ENCODE measurements at places on chromosomes 4 and X.

- no peak for DNase-seq
Measured at GRCh38 chr4:4376074-4376473, 10.8 kb upstream of the NSG1 start.

GRCh38 chrX:41588271-41588670, 100.5 kb upstream of the GPR34 start:
- no peak for DNase-seq

GRCh38 chr4:10207116-10207515, 90.5 kb upstream of the WDR1 start:
- DNase-seq: no peak

DNA sequence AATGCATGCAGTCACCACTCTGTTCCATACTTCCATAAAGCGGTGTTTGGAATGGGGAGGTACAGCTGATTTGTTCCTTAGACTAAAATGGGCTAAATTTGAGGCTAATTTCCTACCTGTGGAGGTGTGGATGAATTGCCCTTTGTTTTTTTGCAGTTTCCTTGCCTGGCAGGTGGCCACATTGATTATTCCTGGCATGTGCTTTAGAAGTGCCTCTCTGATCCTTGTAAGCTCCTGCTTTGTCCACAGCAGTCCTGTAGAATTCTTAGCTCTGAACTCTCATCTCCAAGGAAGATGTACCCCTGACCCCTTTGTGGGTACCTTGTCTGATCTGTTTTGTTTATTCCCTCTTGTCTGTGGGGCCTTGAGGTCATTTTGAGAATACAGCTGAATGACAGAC, 136.8 kb downstream of the ADGRL3 start:
- no peak for DNase-seq

DNA sequence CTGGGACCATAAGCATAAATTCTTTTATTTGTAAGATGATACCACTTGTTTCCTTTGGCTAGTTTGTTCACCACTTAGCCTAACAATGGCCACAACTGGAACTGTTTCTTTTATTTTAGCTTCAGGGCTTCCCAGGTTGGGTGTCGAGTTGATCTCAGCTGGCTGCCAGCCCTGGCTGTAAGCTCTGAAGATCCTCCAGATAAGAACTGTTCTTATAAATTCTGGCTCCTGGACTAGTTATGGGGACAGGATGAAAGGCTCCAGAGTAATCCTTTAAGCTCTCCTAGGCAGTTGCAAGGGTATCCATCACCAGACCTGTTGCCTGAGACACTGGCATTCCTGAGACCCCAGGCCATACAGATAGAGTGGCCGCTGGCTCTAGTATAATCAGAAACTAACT, 129.4 kb upstream of the ACSL4 start:
- DNase-seq: no peak

GRCh38 chr4:25818371-25818871, 44.4 kb downstream of the SEL1L3 start:
- DNase-seq: no peak

DNA sequence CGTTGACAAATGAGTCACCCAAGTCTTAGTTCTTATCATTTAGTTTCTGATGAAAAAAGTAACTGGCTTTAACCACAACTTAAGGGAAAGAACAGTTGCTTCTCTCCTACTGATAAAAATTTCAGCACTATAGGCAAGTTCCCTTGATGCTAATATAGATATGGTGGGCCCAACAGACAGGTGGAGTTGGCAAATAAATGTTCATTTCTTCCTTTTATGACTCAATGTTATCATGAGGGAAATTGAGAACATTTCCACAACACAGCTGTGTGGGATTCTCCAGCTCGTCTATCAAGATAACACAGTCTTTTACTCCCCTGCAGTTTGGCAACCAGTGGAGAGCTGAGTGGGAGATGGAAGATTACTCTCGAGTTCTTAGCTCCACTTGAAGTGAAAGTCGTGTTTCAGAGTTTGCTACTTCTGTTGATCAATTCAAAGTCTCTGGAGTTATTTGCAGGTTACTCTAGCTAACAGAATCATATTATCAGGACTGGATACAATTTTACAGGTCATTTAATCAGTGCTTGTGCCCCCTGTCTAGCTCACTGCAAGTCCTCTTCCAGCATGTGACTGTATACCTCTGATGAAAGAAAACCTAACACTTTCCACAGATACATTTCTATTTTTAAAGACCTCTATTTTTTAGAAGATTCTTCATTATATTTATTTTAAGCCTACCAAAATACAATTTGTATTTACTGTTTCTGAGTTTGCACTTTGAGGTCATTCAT, 270.6 kb upstream of the GK2 start:
- no peak for DNase-seq

DNA sequence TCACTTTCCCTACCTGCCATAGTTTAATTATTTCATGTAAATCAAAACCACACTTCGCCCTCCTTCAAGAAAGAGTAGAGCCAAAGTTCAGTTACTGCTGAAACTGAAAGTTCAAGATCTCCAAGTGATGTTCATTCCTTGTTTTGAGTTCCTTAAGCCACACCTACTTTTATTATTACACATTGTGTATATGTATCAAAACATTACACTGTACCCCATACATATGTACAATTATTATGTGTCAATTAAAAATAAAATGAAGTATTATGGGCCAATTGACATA, 892.3 kb upstream of the NDST4 start:
- no peak for DNase-seq

DNA sequence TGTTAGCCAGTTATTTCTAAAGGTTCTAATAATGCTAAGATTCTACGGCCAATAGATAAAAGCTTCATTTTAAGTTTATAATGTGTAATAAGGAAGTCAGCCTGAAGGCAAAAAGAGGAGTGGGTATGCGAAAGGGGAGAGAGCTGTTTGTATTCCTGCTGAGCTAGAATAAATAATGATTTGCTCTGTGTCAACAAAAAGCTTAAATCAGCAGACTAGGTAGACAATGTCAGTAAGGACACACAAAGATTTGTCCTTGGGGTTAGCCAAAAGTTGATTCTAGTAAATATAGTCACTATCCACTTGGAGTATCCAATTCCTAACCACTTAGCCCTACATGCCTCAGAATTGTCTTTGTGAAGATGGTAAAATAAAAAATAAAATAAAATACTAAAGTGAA, 90.3 kb upstream of the GRIA3 start:
- no peak for DNase-seq

DNA sequence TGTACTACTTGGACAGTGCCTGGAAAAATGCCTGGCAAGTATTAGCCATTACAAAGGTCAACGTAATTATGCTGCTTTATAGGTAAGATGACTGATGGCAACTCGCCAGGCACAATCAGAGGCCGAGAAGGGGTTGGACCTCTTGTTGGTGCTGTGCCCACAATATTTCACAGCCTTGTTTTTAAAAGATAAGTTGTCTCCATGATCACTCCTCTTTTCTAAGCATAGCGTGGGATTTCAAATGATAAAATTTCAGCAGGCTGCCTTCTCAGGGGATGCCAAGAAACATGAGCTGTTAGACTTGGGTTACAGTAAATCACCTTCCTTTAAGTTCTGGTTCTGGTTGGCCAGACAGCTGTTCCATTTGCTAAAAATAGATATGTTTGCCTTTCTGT, 26.9 kb downstream of the HOPX start:
- DNase-seq: no peak

- no peak for DNase-seq
Measured at GRCh38 chr4:112144546-112145325, 518 bp upstream of the FAM241A start.

- no peak for DNase-seq
Measured at GRCh38 chr4:94819371-94820168, 61.8 kb downstream of the BMPR1B start.

DNA sequence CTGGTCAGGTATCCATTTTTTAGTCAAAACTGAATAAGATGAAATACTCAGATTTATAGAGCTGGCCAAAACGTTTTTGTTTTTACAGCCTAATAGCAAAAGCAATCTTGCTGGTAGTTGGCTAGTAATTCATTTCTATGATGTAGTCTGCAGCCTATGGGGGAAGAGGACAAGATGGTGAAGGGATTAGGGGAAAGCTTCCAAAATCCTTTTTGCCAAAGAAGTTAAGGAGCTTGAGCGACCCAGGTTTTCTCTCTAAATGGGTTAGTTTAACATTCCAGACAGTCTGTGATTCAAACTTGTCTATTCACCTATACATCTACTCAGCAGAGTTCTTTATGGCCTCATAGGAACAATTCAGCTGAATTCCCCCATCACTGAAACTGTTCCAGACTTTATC, 89.8 kb upstream of the SPRY1 start:
- DNase-seq: no peak

- DNase-seq: no peak
Measured at GRCh38 chr4:47784222-47784621, 53.6 kb downstream of the CORIN start.

GRCh38 chr4:125317525-125317877, 2.7 kb downstream of the FAT4 start:
- no peak for DNase-seq

DNA sequence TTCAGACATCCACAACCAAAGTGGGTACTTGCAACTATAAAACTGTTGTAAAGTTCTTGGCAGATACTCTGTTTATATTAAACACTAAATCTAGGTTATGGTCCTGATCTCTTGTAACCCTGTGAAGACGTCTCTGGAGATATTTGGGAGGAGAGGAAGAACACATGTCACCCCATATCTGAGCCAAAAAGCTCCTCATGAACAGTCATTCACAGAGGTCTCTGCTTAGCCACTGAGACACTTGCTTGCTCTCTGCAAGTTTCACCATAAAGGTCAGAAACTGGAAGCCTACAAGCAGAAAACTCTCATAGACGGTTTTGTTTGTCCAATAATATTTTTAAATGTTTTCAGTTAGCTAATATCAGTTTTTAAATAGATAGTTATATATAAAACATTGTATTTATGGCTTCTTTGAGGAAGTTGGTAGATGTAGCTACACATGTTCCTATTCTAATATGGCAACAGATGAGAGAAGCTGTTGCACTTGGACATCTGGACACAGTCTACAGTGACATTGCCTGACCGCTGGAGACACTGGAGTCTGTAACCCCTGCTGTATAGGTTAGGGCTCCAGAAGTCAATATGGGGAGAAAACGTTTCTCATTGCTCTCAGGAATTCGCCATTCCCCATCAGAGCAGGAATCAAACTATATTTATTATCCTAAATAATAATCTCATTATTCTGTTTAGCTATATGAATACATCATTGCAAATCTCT, 73.6 kb downstream of the C4orf46 start:
- DNase-seq: no peak

DNA sequence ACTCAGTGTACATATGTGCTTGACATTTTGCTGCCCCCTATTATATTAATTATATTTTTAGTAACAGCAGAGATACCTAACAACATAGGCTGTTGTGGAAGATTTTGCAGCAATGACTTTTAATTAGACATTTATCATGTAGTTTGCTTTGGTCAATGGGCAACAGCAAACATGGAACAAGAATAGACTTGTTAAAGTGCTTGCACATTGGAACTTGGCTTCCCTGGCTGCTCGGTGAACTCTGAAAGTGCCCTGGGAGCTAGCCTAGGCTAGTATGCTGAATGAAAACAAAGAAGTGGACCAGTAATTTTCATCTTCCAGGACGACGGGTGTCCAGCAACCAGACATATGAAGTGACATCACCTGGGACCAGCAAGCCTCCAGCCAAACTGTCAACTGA, 1157.1 kb downstream of the ARAP2 start:
- DNase-seq: no peak

- DNase-seq: no peak
Measured at GRCh38 chr4:10023806-10024205, 2.5 kb upstream of the SLC2A9 start.
